ENCODE measurements at places on chromosomes 2 and 18. TPM values are rescaled to one million over a fixed set of nuclear protein-coding genes. Genes with fewer than 3 reads are reported as not detected.

Gene SLC5A7
- total RNA-seq, result not detected

Gene MITD1
- 34.6 TPM for total RNA-seq

Gene GKN1
- not detected for total RNA-seq

Gene POTEC
- not detected for total RNA-seq

Gene MSTN
- total RNA-seq, result not detected

Gene TDRD15
- not detected for total RNA-seq

Gene DUSP2
- total RNA-seq, result 1.9 TPM

Gene CROCC2
- total RNA-seq, result not detected

Gene ABHD1
- total RNA-seq, result not detected

Gene FOXD4L1
- total RNA-seq, result 0.03 TPM

Gene RPS27A
- 1,417 TPM for total RNA-seq

Gene PIEZO2
- total RNA-seq, result not detected

Gene MMADHC
- 110 TPM for total RNA-seq

Gene TMEM87B
- 36.1 TPM for total RNA-seq

Gene MARCO
- total RNA-seq, result 0.11 TPM

Gene NR4A2
- 0.32 TPM for total RNA-seq

Gene SLC14A1
- 0.25 TPM for total RNA-seq

Gene GALNT14
- 42.0 TPM for total RNA-seq

Gene RMC1
- total RNA-seq, result 27.8 TPM

Gene KCNK3
- not detected for total RNA-seq

Gene FAM228B
- total RNA-seq, result 1.6 TPM

Gene CCDC74A
- total RNA-seq, result 13.3 TPM

Gene GNLY
- total RNA-seq, result not detected

Gene FBXO48
- total RNA-seq, result 1.6 TPM

Gene ANKRD30BL
- total RNA-seq, result not detected

Gene TUBB8B
- 0.67 TPM for total RNA-seq

Gene ST6GAL2
- 0.03 TPM for total RNA-seq

Gene ADI1
- 39.6 TPM for total RNA-seq

Gene SGPP2
- total RNA-seq, result 0.14 TPM

Gene WNT10A
- 2.8 TPM for total RNA-seq

Gene EPHA4
- total RNA-seq, result 1.0 TPM

Gene SLC9A2
- total RNA-seq, result 0.78 TPM

Gene PDCL3
- total RNA-seq, result 23.4 TPM

Gene HK2
- total RNA-seq, result 16.1 TPM

Gene ARHGAP28
- 0.24 TPM for total RNA-seq

Gene HAAO
- 0.48 TPM for total RNA-seq

Gene GPR35
- 0.07 TPM for total RNA-seq

Gene CCDC85A
- total RNA-seq, result 0.03 TPM

Gene IL36B
- not detected for total RNA-seq

Gene ITGB6
- total RNA-seq, result 113 TPM

Gene LBX2
- 0.61 TPM for total RNA-seq

Gene NAGK
- 81.9 TPM for total RNA-seq

Gene RASGRP3
- 0.25 TPM for total RNA-seq

Gene TTR
- total RNA-seq, result not detected

Gene PSMA8
- not detected for total RNA-seq

Gene ADD2
- 1.8 TPM for total RNA-seq

Gene MTCL1
- total RNA-seq, result 28.8 TPM

Gene STEAP3
- total RNA-seq, result 30.8 TPM

Gene LIMS3
- 1.2 TPM for total RNA-seq

Gene IL1A
- 311 TPM for total RNA-seq

Gene CCDC74B
- total RNA-seq, result 9.7 TPM

Gene AKAIN1
- not detected for total RNA-seq

Gene ACTG2
- 0.21 TPM for total RNA-seq

Gene ALK
- total RNA-seq, result not detected

Gene CNDP1
- not detected for total RNA-seq

Gene COL6A3
- total RNA-seq, result 0.03 TPM

Data from foreskin keratinocyte (primary cell).